ENCODE measurements at places on chromosomes 3 and 15.
A peak's percentile ranks its signal among the peaks of the same experiment; 100 is the strongest.

DNA sequence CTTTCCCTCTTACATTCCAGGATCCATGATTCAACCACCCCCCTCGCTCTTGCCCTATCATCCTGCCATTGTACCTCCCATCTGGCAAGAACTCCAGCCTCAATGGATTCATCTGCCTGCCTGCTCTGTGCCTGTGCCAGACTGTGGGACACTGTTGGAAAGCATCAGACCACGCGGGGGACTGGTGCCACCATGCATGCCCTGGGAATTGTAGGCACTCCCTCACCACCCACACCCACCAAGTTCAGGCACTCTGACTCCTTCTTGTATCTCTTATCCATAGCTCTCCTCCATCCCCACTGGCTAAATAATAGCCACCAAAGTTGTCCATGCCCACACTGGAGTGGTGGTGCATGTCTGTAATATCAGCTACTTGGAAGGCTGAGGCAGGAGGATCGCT lies 143.8 kb downstream of the TPRA1 start:
- DNase-seq = no peak

DNA sequence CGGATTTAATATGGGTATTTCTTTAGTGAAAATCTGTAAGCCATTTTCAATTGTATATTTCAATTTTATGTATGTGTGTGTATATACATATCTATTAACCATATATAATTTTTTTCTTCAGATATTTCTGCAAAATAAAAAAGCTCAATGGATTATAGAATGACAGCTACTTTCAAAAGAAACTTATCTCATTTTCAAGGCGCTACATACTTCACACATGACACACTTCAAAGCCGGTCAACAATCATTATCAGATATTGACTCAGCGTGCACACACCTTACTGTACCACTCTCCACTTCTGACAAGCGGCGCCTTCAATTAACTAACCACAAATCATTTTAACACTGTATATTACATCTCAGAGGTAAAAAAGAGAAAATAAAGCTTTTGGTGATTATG lies 39.6 kb downstream of the ATP13A3 start:
- peak; percentile 7 for DNase-seq

DNA sequence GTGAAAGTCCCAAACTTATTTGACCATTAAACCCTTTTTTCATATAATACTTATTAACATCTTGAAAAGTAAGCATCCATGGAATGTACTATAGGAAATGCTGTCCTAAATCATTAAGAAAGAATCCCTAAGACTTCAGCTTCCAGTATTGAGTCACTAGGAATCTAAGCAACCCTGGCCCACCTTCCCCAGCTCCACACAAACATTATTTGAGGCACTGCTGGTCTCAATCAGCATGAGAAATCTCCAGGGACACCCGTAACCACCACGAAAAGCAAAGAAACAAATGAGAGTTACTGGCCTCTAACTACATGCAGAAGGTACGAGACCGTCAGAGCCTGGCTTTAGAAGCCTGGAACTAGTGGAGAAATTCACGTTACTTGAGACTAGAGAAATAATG lies 68.2 kb downstream of the POLQ start:
- no peak for DNase-seq

- DNase-seq = peak; percentile 1
These were observed at the start of gene FGF12 for GRCh38 chr3:192727032-192727847. FGF12 (minus strand) TSS chr3:192727541.

- DNase-seq = no peak
These were observed 24.0 kb upstream of the LIPC start for GRCh38 chr15:58407778-58408177.

- DNase-seq = no peak
These were observed 3.5 kb downstream of the KCNMB3 start for GRCh38 chr3:179247289-179248015.

DNA sequence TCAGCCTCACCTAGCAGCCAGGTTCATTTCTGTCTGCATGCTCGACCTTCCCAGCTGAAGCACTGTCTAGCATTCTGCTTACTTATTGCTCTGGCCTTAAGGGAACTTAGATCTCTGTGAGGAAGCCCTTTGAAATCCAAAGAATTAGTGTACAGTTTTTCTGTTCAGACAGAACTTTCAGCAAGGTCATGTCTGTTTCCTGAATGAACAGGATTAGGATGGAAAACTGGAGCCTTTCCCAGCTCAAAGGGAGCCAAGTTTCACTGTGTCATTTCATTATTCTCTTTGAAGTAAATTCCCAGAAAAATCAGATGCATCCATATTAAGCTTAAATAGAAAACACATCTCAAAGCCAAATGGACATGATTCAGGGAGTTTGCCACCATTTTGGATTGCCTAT lies 457.3 kb upstream of the KCNMB2 start:
- DNase-seq = no peak

GRCh38 chr15:31320022-31320421 lies 6.6 kb upstream of the KLF13 start:
- DNase-seq = no peak

DNA sequence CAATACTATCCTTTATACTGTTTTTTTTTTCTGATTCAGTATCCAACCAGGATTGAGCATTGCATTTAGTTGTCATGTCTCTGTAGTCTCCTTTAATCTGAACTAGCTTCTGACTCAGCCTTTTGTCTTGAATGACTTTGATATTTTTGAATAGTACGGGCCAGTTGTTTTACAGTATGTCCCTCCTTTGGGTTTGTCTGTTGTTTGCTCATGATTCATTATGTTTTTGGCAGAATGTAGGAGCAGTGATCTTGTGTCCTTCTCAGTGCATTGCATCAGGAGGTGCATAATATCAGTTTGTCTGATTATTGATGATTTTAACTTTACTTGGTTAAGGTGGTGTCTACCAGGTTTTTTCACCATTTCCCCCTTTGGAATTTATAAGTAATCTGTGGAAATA lies 20.5 kb downstream of the EXOG start:
- no peak for DNase-seq

DNA sequence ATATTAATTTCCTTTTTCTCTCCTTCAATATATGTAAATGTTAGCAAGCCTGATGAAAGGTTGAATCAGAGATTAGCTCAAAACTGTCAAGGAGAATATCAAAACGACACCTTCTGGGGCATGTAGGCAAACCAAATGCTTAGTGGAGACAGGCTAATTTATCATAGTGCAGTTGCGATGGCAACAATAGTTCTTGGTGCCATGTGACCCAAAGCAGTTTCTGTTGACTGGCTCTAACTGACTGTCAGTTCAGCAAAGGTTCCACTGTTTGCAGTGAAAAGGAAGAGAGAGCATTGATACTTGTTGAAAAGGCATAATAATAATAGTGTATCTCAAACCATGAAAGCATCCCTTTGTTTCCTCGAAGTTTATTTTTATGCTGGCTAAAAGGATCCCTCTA lies 513.9 kb downstream of the NLGN1 start:
- no peak for DNase-seq

DNA sequence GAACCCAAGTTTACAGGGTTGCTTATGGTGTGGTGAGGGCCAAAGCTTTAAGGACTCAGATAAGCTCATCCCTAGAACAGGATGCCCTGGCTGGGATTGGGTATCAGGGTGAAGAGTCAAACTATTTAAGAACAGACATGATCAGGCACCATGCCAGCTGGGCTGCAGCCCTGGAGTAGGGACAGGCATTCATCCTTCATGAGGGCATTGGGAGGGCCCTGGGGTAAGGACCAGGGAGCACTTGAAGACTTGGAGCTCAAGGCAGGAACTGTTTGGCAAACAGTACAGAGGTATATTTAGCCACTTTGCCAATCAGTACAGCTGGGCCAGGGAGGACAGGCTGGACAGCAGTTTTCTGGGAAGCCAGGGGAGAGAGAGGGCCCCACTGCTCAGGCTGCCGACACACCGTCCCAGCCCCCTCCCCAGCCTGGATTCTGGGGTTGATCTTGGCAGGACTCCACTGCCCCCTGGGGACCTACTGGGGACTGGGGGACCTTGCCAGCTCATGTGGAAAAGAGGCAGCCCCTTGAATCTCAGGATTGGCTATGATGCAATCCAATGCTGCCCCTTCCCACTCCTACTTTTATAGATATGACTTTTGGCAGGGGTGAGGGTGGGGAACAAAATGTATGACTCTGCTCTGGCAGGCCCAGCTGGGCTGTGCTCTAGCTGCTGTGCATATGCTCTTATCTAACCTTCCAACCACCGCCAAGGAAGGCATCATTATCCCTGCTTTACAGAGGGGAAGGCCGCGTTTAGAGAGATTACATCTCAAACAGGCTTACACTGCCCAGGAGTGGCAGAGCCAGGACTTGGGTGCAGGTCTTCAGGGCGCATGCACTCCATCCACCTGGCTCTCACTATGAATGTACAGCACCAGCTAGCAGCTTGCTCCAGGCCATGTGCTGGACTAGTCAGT lies 2.3 kb downstream of the PLA2G4E start:
- no peak for DNase-seq

DNA sequence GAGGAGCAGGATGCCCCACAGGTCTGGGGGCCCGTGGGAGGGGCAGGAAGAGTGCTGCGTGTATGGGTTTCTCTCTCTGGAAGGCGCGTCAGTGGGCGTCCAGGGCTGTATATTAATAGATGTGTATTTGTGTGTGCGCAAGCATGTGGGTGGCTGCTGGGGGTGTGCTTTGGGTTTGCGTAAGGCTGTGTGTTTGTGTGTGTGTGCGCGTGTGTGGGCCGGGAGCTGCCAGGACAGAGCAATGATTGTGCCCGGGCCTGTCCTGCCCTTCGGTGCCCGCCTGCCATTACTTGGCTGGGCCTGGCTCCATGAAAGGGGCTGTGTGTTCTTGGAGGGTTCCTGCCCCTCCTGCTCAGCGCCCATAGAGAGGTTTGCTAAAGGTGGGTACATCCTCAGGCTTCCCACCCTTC lies 16.3 kb downstream of the CSPG4 start:
- no peak for DNase-seq

GRCh38 chr3:42704136-42704841 lies 1.7 kb upstream of the HHATL start:
- no peak for DNase-seq

GRCh38 chr3:8843347-8843746 lies 73.9 kb upstream of the OXTR start:
- DNase-seq = no peak

DNA sequence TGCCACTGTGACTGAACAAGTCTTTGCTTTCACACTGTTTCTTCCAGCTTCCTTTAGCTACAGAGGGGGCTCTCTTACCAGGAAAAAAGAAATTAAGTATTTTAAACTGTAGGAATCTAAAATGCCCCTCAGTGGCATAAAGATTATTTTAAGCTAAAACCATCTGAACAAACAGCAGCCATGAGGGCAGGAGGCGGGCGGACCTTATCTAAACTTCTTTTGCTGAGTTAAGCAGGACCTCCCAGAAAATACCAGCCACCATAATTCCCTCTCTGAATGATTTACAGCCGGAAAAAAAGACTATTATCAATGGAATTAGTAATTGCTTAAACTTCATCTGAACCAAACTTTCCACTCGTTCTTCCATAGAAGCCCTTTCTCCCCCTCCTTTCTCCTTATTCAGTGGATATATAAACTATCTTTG lies 5.2 kb upstream of the TOPAZ1 start:
- no peak for DNase-seq

Measured in activated naive CD4-positive, alpha-beta T cell treated with Interleukin-2 at 50 U/mL for 16 hours (primary cell).